HS-5 (cell line): ENCODE measurements at places on chromosomes 6 and 20.

DNA sequence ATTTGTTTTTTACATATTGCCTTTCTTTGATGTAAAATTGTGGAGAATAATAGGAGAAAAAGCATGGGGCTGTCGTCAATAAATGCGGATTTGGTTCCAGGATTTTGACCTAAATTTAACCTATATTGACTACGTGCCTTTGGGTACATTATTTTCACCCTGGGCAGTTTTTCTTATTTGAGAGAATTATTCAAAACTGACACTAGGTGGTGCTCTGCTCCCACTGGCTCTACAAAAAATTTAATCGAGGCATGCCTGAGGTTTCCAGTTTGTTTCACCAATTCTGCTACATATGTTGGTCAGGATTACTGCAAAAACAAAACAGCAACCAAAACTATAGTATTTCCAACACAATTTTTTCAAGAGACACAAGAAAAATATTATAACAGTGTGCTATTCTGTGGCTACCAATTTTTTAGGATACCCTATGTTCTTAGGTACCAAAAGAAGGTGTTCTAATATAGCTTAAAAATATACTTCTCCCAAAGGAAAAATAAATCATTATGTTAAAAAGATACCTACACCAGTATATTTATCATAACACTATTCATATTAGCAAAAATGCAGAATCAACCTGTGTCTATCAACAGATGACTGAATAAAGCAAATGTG lies 48.6 kb upstream of the FABP7 start:
- no peak for DNase-seq

GRCh38 chr6:168616816-168617765 lies 176.1 kb downstream of the SMOC2 start:
- DNase-seq: no peak

DNA sequence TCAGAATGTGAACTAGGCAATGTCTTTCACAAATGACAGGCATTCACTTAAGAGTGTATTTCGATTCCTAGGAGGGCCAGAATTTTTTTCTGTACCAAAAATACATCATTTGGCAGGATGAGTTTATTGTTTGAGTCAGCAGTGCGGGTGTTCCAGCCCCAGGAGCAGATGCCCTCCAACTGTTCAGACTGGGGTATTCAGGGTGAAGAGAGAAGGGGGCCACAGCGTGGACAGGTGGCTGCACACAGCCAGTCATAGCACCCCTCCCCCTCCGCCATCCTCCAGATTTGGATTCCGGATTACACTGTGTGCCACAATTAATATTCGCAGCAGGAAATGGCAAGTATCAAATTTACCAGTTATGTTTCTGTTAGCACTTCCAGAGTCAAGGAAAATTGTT lies 38.6 kb downstream of the RIPOR2 start:
- no peak for DNase-seq

DNA sequence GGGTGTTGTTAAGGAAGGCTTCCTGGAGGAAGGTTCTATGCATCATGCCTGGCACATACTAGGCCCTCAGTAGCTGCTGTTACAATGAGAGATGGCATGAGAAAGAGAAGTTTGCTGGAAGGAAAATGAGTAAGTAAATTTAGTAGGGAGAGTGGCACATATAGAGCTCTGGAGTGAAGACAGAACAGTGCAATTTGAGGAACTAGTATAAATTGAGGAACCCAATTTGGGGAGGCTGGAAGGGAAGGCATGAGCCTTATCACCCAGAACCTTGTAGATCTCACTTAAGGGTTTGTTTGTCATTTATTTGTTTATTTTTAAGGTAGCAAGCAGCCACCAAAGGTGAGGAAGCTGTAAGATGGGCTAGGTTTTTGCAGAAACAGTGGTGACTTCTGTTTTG lies 87.1 kb upstream of the SCGN start:
- no peak for DNase-seq

GRCh38 chr6:30802731-30803130 lies 58.4 kb upstream of the IER3 start:
- DNase-seq: no peak

DNA sequence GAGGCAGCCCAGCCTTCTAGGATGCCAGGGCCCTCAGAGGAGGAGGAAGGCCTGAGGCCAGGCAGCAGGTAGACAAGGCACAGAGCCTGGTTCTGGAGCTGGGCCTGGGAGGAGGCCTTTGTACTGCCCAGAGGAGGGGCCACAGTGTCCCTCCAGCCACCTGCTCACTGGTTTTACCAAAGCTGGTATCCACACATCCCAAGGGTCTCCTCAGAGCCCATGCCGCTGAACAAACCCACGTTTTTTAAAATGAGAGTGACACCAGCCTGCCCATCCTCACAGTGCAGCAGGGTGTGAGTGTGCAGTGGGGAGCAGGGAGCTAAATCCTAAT lies 162.7 kb downstream of the LY86 start:
- no peak for DNase-seq

GRCh38 chr20:48898210-48898609 lies 23.3 kb upstream of the ARFGEF2 start:
- peak; percentile 69 for DNase-seq

- DNase-seq: no peak
These were observed 814 bp downstream of the TFAP2B start for GRCh38 chr6:50819466-50819903.

DNA sequence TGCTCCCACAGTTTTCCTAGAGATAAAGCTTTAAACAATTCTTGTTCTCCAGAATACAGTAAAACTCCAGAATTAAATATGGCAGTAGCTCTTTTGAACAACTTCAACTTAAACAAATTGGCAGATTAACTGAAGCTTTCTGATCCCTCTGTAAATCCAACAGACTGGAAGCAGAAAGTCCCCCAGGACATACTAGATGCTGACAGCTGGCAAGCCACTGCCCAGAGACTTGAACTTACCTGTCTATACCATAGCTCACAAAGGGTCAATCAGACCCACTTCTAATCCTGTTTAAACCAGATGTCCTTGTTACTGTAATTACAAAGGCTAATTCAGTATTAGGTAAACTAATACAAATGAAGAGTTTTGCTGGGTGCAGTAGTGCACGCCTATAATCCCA lies 12.3 kb downstream of the GPLD1 start:
- DNase-seq: no peak

DNA sequence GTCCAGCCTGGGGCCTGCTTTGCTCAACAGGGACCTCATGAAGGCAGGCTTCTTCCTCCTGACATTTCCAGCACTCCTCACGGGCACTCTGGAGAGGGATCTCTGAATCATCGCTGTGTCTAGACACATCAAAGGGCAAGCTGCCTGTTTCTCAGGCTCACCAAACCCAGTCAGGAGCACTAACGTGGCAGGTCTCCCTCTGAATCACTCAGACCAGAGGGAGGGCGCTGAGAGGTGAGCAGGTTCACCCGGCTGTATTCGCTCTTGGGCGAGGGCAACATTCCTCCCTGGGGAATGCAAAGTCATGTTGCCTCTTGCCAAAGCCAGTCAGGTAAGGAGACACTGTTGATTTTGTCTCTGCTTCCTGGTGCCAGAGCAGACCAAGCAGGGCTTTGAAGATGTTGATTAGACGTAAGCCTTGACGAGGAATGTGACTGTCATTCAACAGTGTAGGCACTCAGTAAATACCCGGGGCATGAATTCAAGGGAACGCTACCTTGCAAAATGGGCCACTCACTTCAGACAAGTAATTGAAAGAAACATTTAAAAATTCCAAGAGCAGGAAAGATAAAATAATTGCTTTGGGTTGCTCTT lies 50.1 kb downstream of the CYP24A1 start:
- peak; percentile 100 for DNase-seq

DNA sequence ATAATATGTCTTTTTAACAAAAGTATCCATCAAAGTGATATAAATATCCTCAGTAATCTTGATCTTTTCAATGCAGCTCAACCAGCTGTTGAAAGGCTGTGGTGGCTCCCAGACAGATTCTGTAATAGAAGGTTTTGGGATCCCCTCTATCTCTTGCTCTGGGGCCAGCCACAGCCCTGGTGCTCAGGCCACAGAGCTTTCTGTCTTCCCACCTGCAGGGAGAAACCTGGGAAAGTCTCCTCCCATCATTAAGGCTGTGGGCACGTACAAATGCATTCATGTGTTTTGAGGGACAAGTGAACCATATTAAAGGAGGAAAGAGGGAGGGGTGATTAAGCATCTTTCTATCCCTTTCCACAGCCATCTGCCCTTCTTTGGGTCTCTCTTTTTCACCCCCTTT lies 183.1 kb downstream of the PRDM13 start:
- no peak for DNase-seq

GRCh38 chr6:125529061-125529460 lies 220.4 kb upstream of the HEY2 start:
- DNase-seq: no peak

- DNase-seq: peak; percentile 70
These were observed 62.3 kb upstream of the SNX9 start for GRCh38 chr6:157760589-157761330.

DNA sequence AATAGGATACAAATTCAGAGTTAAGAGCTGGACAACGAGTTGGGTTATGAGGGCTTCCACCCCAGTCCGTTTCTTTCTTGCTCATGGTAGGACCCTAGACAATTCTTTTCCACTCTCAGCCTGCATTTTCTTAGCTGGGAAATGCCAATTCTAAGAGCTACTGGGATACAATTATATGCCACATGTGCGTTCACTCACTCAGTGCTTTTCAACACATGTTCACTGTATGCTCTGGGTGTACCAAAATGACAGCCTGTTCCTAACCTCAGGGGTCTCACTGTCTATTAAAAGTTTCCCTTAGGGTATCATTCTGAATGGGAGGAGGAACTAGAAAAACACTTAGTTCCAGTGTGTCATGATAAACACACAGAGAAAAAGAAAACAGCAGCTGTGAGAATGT lies 505 bp upstream of the DEFB115 start:
- DNase-seq: no peak

- no peak for DNase-seq
These were observed 65.8 kb downstream of the REV3L start for GRCh38 chr6:111417181-111417585.

GRCh38 chr20:25553819-25554296 lies 31.5 kb downstream of the NINL start:
- no peak for DNase-seq

GRCh38 chr20:19528286-19529030 lies 229.6 kb upstream of the RIN2 start:
- no peak for DNase-seq

- DNase-seq: no peak
These were observed 68.4 kb downstream of the RPP40 start for GRCh38 chr6:4935486-4935885.

- DNase-seq: no peak
These were observed 256.9 kb downstream of the ERMARD start for GRCh38 chr6:170008294-170008785.

- DNase-seq: no peak
These were observed 141.4 kb upstream of the SULF2 start for GRCh38 chr20:47926731-47927130.

GRCh38 chr6:28945349-28945748 lies 21.6 kb upstream of the TRIM27 start:
- DNase-seq: no peak

- no peak for DNase-seq
These were observed 44.1 kb downstream of the SUN5 start for GRCh38 chr20:32960222-32960518.

DNA sequence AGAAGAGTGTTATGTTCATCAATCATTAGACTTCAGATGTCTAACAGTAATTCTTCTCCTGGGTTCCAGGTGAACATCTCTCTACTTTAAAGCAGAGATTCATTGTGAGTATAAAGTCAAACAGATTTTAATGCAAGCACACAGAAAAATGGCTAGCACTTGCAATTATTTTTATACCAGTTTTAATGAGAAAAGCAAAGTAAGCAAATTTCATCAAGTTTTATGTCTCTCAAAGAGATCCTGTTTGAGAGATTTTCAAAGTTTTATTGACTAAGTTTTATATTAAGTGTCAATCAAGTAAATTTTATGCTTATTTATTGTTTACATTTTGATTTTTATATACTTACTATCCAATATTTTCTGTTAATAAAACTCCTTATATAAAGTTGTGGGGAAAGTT lies 1628.5 kb downstream of the HACE1 start:
- DNase-seq: no peak

DNA sequence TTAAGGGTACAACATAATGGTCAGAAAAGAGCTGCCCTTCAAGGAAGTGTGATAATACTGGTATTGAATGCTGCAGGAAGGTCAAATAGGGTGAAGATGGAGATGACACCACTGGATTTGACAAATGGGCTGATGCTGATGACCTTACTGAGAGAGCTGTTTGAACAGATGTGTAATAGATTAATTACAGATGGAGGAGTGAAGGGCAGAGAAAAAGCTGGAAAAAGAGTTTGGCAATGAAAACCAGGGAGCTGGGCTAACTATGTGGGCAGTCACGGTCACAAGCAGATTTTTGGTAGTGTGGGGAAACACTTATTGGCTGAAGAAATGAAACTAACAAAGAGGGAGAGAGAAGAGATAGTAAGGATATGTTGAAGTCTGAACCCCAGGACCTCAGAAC lies 83.6 kb upstream of the ENPP5 start:
- no peak for DNase-seq

DNA sequence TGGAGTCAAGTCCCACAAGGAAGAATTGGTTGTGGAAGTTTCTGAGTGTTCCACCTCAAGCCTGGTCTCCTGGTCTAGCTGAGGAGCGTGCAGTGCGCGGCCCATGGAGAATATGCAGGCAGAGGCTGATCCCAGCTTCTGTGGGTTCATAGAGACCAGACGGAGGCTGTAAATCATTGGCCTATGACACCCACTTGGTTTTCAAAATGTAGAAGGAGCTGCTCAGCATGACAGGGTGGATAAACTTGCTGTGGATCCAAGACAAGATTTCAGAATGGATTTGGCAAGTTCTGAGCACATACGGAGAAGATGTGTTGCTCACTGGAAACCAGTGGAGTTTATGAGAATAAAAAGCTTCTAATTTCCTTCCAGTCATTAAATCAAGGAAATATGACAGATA lies 744 bp downstream of the KIF25 start:
- DNase-seq: no peak

- no peak for DNase-seq
These were observed 83.3 kb downstream of the SOD2 start for GRCh38 chr6:159609652-159610178.

DNA sequence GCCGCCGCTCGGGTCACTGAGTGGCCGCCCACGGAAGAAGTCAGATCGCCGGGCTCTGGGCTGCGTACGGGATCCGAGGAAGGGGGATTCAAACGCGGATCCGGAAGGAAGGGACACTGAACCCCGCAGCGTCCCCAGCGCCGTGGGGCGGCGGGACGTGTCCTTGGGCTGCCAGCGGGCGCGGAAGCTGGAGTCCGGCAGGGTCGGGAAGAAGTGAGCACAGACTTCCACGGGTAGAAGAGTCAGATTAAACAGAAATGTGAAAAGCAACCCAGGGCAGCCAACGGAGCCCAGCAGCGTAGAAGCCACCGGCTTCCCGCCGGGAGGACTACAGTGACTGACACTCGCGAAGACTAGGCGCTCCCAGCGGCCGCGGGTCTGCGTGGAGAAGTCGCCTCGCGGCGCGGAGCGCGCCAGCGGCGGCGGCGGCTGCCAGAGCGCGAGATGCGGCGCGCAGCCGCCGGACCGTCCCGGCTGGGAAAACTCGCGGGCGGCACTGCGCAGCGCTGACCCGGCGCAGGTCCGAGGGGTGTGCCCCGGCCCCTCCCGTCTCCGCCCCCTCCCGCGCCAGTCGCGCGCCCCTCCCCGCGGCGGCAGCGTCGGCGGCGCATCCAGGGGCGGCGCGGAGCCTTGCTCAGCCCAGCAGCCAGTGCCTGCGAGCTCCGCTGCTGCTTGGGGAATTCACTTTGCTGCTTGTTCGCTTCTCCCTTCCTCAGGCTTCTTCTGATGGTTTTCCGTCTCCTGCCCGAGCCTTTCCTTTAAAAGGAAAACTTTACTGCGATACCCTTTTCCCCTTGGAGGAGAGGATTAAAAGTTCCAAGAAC lies at the start of gene SAMD5:
Gene SAMD5, plus strand, starts transcription at position 649 of the 824 bp plus-strand sequence. CDS start 239 bp downstream, outside the sequence.
- no peak for DNase-seq
